ENCODE measurements at places on chromosomes 7 and 10.

DNA sequence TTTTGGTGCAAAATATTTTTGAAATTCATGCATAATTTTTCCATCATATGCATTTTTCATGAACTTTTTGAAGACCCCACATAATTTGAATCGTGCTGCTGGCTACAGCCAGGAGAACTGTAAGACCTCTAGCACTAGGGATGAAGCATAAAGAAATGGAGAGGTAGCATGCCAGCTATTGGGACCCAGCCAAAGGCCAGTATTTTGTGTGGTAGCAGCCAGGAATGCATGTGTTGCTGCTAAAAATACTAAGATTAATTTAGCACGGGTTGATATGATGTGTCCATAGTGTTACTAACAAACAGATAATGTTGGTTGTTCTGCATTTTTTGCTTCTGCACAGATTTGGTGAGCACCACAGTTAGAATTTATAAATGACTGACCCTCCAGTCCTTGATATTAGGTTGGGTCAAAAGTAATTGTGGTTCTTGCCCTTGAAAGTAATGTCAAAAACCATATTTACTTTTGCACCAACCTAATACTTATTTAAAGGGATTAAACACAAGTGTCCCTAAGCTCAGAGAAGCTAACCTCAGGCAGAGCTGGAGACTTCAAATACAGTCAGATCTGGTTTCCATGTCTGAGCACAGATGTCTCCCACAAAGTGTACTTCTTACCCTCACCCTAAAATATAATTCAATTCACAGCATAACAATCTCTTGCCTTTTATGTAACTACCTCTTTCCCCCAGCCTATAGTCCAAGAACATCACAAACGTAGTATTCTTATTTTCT, 54.1 kb upstream of the NPSR1 start:
- DNase-seq, result no peak

DNA sequence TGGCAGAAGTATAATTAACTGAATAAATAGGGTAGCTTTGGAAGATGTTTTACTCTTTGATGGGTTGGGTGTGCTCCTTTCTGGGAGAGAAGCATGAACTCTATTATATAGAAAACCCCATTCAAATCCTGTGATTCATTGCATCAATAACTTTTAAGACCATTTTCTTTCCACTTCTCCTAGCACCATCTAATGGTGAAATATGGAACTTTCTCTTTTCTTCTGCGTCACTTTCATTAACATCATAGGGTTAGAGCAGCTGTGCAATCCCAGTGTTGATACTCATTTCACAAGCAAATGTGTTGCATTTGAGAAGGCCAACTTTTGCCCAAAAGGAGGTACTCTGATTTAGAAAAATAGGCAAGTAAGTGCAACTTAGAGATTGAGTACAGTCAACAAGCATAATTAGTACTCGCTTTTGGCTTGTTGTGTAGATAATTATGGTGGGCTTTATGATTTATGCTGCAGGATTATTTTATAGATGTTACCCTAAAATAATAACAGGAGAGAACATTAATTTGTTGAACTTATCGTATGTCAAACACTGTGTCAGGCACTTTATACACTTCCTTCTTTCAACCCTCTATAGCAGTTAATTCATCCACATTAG, 92.9 kb downstream of the CPED1 start:
- peak; percentile 71 for DNase-seq

DNA sequence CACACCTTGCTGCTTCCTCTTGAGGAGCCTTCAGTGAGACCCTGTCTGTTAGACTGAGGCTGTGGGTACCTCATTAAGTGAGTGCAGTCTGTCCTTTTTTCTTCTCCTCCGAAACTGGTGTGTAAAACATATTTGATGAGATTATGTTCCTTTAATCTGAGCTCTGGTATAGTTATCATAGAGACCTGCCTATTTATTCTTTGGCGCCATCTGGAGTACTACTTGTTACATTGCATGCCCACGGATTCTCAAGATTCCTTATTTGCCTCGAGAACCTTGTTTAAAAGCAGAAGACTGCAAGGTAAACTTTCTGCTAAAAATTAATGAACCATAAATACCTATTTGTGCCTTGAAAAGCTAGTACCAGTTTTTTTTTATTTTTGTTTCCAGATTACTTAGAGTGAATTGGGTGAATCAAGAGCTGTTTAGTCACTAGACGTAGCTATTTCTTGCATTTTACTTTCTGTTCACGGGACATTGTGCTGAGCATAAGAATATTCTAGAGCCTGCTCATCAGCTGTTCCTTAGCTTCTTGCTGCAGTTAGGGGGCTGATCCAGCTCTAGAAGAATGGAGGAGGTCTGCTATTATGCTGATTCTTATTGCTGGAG, 16.9 kb upstream of the STMP1 start:
- DNase-seq, result peak; percentile 62

DNA sequence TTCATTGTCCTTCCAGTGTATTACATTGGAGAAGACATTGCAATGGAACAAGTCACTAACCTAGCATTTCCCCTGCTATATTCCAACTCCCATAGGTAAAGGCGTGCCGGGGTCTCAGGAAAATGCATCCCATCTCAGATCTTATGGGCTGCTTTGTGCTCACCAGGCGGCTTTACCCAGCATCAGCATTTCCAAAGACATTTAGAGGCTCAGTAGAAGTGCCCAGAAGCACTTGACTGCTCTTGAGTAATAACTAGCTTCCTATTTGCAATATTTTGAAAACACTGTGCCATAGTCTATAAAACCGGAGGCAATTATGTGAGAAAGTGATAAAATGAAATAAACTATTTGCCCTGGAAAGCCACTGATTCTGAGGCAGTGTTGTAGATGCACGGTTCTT, 415.0 kb upstream of the NPVF start:
- no peak for DNase-seq

GRCh38 chr10:47420305-47421056, 36.4 kb upstream of the ZNF488 start:
- DNase-seq, result no peak
